Heart left ventricle (tissue), 16 donors: ENCODE measurements at places on chromosomes 16 and 17. TPM values are rescaled to one million over a fixed set of nuclear protein-coding genes. Genes with fewer than 3 reads are reported as not detected.
A peak's percentile ranks its signal among the peaks of the same experiment; 100 is the strongest.

DNA sequence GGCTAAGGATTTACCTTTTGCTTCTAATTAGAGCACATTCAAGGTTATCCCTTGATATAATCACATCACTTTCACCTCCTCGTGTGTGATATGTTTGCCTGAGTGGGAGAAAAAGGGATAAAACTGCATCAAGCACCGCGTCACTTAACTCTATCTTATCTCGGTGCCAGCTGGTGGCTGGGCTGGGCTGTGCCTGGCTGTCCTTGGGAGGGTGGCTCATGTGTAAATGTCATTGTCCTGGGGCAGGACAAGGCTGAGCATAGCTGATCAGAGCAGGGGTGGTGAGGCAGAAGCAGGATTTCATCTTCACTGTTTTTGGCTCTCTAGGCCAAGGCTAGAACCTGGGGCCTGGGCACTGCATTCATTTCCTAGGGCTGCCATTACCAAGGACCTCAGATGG lies 105.3 kb downstream of the RAP1GAP2 start:
- no peaks in the 10 kb centered on the region for H3K27me3 ChIP-seq
- H3K4me3 ChIP-seq, result no peak overlapping the region
- peaks cover 5% of the 10 kb centered on the region for H3K4me1 ChIP-seq
- peak overlapping the region; percentile 88 for H3K27ac ChIP-seq

DNA sequence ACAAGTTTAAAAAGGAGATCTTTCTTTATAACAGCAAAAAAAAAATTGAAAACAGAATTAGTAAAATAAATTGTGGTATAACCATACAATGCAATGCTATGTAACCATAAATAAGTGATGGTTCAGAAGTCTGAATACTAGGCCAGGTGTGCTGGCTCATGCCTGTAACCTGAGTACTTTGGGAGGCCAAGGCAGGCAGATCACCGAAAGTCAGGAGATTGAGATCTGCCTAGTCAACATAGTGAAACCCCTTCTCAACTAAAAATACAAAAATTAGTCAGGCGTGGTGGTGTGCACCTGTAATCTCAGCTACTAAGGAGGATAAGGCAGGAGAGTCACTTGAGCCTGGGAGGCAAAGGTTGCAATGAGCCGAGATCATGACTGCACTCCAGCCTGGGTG lies 34.6 kb downstream of the CCT6B start:
- H3K27ac ChIP-seq, result no peak overlapping the region
- DNase-seq, result no peak
- H3K27me3 ChIP-seq, result no peaks in the 10 kb centered on the region
- no peak overlapping the region for H3K4me3 ChIP-seq

DNA sequence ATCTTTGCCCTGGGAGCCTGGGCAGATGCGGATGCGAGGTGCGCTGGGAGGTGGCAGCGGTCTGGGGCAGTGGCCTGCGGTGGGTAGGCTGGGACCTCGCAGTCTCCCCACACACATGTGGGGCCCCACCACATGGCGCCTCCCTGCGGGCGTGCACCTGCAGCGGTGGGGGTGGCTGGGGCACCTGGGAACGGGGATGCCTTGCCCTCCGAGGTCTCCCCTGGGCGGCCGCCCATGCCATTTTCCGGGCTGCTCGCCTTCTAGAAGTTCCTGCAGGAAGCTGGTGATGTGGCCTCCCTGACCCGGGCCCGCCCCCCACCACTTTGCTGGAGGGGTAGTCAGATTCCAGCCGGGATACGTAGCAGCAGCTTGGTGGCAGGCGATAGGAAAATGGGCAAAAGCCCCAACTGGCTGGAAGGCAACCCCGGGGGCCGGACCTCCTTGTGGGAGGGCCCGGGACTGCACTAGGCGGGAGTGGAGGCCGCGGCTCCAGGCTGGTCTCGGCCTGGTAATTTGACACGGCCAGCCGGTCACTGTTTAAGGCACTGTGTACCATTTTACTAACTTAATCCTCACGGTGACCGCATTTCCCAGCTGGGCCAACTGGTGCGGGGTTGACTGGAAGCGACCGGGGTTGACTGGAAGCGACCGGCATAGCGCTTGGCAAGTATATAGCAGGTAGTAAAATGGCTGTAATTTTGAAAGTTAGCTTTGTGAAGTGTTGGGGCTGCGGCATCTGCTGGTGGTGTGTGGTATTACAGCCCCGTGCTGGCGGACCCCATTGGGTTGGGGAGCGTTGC lies 38.5 kb downstream of the IGF2BP1 start:
- DNase-seq, result no peak
- peak overlapping the region; percentile 33 for H3K4me3 ChIP-seq
- H3K36me3 ChIP-seq, result no peaks in the 10 kb centered on the region
- no peaks in the 10 kb centered on the region for H3K4me1 ChIP-seq
- no peak overlapping the region for H3K27ac ChIP-seq

GRCh38 chr16:49701789-49702494 lies 154.0 kb downstream of the ZNF423 start:
- H3K4me1 ChIP-seq, result peaks cover 36% of the 10 kb centered on the region
- no peaks in the 10 kb centered on the region for H3K27me3 ChIP-seq
- H3K4me3 ChIP-seq, result no peak overlapping the region
- H3K27ac ChIP-seq, result peak overlapping the region; percentile 14
- DNase-seq, result peak; percentile 43

DNA sequence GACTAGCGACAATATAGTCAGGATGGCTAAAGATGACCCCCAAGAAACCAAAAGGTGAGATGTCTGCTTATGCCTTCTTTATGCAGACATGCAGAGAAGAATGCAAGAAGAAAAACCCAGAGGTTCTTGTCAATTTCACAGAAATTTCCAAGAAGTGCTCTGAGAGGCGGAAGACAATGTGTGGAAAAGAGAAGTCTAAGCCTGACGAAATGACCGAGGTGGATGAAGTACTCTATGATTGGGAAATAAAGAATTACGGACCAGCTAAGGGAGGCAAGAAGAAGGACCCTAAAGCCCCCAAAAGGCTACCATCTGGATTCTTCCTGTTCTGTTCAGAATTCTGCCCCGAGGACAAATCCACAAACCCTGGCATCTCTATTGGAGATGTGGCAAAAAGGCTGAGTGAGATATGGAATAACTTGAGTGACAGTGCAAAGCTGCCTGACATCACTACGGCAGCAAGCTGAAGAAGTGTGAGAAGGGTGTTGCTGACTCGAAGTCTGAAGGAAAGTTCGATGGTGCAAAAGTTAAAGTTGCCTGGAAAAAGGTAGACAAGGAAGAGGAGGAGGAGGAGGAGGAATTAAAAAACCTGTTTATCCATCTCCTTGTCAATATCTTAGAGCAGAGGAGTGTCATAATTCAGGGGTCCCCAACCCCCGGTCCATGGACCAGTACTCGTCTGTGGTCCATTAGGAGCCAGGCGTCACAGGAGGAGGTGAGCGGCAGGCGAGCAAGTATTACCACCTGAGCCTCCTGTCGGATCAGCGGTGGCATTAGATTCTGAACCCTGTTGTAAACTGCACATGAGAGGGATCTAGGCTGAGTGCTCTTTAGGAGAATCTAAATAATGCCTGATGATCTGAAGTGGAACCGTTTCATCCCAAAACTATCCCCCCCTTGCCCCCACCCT lies 25.1 kb upstream of the ADGRG1 start:
- no peaks in the 10 kb centered on the region for H3K36me3 ChIP-seq
- H3K4me1 ChIP-seq, result peaks cover 3% of the 10 kb centered on the region
- H3K27me3 ChIP-seq, result no peaks in the 10 kb centered on the region
- H3K27ac ChIP-seq, result no peak overlapping the region
- DNase-seq, result no peak

DNA sequence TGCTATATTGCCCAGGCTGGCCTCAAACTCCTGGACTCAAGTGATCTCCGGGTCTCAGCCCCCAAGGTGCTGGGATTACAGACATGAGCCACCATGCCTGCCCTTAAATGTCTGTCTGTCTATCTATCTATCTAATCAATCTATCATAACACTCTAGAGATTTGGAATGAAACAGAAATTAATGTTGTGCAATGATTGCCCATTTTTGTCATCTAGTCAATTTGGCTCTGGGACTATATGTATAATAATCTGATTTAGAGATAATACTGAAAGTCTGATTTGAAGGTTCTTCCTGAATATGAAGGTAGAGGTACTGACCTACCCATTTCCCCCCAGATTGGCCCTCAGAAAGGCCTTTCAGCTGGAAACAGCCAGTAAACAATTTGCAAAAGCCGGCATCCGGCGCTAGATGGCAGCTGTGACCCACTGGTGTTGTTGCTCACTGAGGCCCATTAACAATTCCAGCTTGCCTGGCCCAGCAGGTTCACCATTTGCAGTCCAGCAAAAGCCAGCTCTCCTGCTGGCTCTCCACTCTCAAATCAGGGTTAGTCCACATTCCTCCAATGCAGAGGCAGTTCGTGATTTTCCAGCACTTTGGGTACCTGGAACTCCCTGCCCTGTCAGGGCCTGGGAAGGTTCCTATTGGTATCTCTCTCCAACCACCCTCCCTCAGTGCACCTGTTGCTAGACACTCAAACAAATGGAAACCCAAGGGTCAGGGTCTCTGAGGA lies 22.9 kb upstream of the C16orf87 start:
- no peaks in the 10 kb centered on the region for H3K36me3 ChIP-seq
- DNase-seq, result peak; percentile 70
- no peak overlapping the region for H3K4me3 ChIP-seq
- H3K4me1 ChIP-seq, result no peaks in the 10 kb centered on the region

GRCh38 chr17:35797370-35797769 lies 1.9 kb upstream of the MMP28 start:
- H3K27me3 ChIP-seq, result peaks cover 7% of the 10 kb centered on the region
- H3K4me3 ChIP-seq, result no peak overlapping the region
- H3K4me1 ChIP-seq, result peaks cover 46% of the 10 kb centered on the region

DNA sequence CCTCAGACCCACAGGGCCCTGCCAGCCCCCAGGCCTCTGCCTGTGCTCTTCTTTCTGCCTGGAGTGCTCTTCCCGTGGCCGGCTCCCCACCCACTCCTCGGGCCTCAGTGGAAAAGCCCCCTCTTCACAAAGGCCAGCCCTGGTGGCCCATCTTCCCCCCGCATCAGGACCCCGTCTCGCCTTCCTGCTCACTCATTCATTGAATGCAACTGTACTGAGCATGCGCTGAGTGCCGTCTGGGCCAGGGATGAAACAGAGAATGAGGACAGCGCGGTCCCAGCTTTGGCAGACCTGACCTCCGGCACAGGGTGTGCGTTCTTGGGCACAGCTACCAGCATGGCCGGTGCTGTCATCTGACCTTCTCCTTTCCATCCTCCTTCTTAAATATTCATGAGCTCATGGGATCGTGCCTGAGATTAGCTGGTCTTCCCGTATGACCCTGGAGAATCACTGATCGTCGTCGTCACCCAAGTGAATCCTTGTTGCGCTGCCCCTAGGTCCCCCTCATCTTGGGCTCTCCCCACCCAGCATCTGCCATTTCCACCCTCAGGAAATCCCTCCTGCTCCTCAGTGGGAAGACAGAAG lies 16.4 kb upstream of the OSGIN1 start:
- no peak overlapping the region for H3K4me3 ChIP-seq
- H3K27ac ChIP-seq, result no peak overlapping the region
- no peak for DNase-seq
- no peaks in the 10 kb centered on the region for H3K4me1 ChIP-seq
- H3K27me3 ChIP-seq, result no peaks in the 10 kb centered on the region

GRCh38 chr16:27844826-27845225 lies 218.7 kb downstream of the GSG1L start:
- no peak for DNase-seq
- H3K36me3 ChIP-seq, result no peaks in the 10 kb centered on the region
- no peaks in the 10 kb centered on the region for H3K4me1 ChIP-seq
- H3K27me3 ChIP-seq, result no peaks in the 10 kb centered on the region

DNA sequence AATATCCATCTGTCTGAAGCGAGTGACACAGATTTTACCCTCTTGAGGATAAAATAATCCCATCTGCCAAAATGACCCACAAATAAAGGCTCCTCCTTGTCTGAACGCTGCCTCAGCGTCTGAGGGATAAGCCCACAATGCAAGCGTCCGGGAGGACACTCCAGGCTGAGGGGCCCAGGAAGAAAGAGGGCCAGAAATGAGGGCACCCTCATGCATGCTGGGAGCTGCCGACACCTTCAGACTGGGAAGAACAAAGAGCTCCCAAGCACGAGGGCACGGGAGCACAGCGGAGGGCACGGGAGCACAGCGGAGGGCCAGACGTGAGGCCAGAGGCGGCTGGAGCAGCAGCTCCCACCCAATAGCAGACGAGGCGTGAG lies 126.9 kb downstream of the ZNF778 start:
- H3K27ac ChIP-seq, result no peak overlapping the region
- H3K4me3 ChIP-seq, result no peak overlapping the region
- no peaks in the 10 kb centered on the region for H3K27me3 ChIP-seq

DNA sequence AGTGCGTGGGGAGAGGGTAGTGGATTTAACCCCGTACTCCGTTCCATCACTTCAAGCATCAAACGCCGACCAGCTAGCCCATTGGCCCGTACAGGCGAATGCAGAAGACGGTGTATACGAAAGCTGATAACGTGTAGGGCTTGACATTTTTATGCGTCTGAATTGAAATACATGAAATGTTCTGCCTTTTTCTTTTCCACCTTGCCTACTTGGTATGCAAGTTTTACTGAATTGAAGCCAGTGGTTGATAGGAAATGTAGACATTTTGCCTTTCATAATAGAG lies 834 bp upstream of the STAT3 start:
- no peaks in the 10 kb centered on the region for H3K36me3 ChIP-seq
- DNase-seq, result no peak
- peak overlapping the region; percentile 99 for H3K27ac ChIP-seq

DNA sequence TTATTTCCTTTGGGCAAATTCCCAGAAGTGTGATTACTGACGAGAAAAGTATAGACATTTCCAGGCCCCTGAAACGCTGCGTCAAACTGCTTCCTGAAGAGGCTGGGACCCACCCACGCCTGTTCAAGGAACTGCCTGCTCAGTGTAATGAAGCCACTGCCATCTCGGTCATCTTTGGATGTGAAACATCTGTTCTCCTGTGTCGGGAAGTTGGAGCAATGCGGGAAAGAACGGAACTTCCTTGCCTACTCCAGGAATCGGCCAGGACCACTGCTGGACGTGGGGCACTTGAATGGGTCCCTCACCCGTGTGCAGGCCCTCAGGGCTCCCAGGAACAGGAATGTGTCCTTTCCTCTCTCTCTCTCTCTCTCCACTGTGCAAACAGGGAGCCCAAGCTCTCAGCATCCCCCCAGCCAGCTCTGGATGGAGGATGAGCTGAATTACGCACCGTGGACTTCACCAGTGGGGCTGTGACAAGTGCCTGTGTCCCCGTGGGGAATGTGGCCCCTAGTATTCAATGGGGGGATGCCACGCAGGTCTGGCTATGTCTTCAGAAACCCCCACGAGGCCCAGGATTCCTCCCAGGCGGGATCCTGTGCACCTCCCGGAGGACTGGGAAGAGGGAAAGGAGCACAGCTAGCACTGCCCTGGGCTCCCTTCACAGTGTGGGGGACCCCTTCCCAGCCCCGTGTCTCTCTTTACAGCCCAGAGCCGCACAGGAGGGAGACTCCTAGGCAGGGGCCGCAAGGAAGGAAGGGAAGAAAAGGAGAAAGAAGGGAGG lies 18.3 kb upstream of the LITAF start:
- no peaks in the 10 kb centered on the region for H3K27me3 ChIP-seq
- no peaks in the 10 kb centered on the region for H3K4me1 ChIP-seq
- DNase-seq, result peak; percentile 87
- no peak overlapping the region for H3K27ac ChIP-seq
- H3K36me3 ChIP-seq, result no peaks in the 10 kb centered on the region

- H3K4me3 ChIP-seq, result no peak overlapping the region
- no peaks in the 10 kb centered on the region for H3K4me1 ChIP-seq
- DNase-seq, result no peak
- no peaks in the 10 kb centered on the region for H3K36me3 ChIP-seq
- H3K27ac ChIP-seq, result no peak overlapping the region
Observed at GRCh38 chr16:17215936-17216335, 254.8 kb downstream of the XYLT1 start.

- DNase-seq, result no peak
- no peak overlapping the region for H3K4me3 ChIP-seq
- no peaks in the 10 kb centered on the region for H3K27me3 ChIP-seq
- H3K27ac ChIP-seq, result no peak overlapping the region
Observed at GRCh38 chr17:81999976-82000802, 22.5 kb downstream of the CENPX start.

CHST4 gene
- total RNA-seq, result not detected
